Endodermal cell (in vitro differentiated cells): ENCODE measurements at places on chromosomes 13 and 19. TPM values are rescaled to one million over a fixed set of nuclear protein-coding genes. Genes with fewer than 3 reads are reported as not detected.

GRCh38 chr13:94073007-94073744, 406.3 kb downstream of the DCT start:
- DNase-seq: no peak

GRCh38 chr19:18777301-18778075, 13.6 kb downstream of the COMP start:
- DNase-seq: no peak

- DNase-seq: no peak
These were observed 200.6 kb downstream of the LHFPL6 start for GRCh38 chr13:39402221-39402970.

DNA sequence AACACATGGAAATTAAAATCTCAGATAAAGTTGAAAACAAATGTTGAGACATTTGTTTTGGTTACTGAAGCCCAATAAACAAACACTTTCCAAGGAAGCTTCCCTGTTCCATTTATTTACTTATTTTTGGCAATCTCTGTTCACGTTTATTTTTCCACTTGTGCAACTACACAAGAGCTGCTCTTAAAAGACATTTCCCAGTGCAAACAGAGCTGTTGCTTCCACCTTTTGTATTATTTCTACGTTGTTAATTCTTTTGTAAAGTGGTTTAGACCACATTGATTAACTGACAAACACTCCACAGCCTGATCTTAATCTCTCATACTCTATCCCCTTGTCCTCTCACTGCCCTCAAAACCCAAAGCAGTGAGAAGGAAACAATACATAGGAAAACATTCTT, 757.6 kb downstream of the LIG4 start:
- no peak for DNase-seq

DNA sequence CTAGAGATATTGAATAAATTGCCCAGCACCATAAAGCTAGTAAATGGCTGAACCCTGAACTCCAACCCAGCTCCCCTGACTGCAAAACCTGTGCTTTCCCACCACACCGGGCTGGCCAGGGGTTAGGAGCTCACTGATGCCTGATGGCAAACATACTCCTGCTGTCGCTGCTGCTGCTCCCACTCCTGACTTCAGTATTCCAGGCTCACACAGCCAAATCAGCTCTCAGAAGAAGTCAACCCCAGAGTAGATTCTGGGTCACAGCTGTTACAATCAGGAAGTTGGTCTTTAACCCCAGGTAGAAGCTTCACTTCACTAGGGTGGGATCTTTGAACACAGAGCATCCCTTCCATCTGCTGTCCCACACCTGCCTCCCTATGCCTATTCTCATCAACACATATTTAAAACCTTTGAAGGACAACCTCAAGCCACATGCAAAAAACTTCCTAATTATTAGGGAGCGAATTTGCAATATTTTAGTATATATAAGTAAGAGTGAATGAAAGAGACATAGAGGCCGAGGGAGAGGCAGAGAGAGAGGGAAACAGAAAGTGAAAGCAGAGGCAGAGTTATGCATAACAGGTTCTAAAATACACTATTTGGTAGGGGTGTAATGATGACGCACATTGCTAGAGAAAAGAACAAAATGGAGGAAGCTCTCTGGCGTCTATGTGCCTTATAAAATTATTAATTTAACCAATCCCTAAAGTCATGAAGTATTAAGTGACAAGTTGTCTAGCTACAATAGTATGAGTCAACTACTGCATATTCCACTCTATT, 99.4 kb upstream of the SERP2 start:
- DNase-seq: no peak

DNA sequence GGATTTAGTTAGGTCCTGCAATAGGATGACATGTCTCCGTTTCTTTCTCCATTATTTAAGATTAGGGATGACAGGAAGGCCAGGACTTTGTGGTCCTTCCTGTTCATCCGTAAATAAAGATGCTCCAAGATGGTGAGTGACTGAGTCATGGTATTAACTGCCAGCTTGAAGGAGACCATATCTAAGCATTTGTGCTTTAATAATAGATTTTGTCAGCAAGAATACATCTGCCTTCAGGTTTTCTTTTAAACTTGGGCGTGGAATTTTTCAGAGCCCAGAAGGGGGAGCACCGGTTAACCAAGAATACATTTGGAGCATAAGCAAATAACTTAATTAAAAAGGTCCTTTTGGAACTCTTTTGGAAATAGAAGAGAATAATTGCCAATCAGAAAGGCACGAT, 68.2 kb downstream of the ARHGAP35 start:
- no peak for DNase-seq

DNA sequence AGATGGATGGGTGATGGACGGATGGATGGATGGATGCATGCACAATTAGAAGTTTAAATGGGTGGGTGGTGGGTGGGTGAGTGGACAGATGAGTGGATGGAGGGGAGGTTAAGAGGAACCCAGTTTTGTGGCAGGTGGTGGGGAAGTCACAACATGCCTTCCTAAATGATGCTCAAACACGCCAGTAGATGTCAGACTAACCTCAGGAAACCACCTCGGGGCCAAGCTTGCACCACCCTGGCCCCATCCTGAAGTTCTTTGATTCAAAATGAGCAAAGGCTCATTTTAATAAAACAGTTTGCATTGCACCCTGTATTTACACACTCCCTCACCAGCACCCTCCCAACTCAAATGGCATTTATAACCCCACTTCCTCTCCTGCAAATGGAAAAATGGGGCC, 91.4 kb upstream of the CACNA1A start:
- DNase-seq: peak; percentile 76

GRCh38 chr19:9941231-9941630, 4.9 kb upstream of the OLFM2 start:
- DNase-seq: no peak

DNA sequence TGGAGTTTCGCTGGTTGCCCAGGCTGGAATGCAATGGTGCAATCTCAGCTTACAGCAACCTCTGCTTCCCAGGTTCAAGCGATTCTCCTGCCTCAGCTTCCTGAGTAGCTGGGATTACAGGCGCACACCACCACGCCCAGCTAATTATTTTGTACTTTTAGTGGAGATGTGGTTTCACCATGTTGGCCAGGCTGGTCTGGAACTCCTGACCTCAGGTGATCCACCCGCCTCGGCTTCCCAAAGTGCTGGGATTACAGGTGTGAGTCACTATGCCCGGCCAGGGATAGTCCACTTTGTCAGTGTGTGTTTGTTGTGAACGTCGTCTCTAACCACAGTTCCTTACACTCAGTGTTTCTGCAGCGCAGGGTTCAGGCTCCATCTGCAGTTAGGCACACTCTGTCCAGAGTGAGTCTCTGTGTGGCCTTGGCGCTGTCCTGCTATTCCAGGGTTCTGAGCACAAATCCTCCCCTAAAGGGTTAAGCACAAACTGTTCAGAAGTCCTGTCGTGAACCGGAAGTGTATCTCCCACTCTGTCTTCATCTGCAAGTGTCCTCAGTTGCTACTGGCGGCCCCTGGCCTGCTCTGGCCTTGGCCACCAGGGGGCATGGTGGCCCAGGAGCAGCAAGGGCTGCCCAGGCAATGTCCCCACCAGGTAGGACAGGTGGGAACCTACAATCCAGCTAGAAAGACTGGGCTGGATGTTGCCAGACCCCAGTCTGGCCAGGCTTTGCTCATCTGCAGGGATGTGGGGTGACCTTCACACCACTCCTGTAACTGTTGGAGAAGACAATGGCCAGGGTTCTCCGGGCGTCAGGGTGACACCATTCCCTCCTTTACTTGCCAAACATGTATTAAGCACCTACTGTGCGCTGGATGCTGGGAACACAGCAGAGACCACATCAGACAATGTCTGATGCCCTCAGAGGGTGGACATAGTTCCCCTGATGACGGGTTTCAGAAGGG, 38.8 kb upstream of the GATAD2A start:
- peak; percentile 95 for DNase-seq

ZNF439 gene
- 0.38 to 0.65 TPM (median 0.47 TPM) in 3 replicates for total RNA-seq

GRCh38 chr13:57644106-57644505, 12.6 kb downstream of the PCDH17 start:
- DNase-seq: no peak

F7 gene
- 2.9 to 4.7 TPM (median 4.0 TPM) in 3 replicates for total RNA-seq

DNA sequence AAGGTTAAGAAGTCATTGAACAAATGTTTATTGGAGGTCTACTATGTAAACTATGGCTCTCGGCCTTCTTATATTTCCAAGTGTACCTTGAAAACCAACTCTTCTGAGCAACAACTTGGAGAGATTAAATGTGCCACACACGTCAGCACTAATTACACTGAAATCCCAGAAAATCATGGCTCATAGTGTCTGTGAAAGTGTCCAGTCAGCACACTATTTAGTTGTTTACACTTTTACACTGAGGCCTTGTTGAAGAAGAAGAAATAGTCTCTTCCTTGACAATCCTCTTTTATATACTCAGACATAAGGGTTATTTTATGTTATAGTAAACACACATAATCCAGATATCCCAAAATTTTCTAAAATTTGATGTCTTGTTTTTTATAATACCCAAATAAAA, 30.9 kb upstream of the NBEA start:
- no peak for DNase-seq

GRCh38 chr19:39937787-39938186, 3.4 kb upstream of the FCGBP start:
- DNase-seq: no peak

DNA sequence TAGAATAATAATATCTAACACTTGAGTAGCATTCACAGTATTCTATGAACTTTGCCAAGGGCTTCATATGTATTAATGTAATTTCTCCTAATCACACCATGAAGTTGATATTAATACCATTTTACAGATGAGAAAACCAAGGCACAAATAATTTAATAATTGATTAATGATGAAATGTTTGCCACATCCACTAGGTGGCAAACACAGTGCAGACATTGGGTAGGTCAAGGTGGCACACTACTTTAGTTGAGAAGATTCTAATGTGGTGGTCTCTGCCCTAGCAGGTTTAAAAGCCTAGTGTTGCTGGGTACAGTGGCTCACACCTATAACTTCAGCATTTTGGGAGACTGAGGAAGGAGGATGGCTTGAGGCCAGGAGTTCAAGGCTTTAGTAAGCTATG, 412.4 kb downstream of the SUCLA2 start:
- DNase-seq: no peak

ZNF837 gene
- total RNA-seq: 3.2 and 3.8 TPM in 2 replicates

DNA sequence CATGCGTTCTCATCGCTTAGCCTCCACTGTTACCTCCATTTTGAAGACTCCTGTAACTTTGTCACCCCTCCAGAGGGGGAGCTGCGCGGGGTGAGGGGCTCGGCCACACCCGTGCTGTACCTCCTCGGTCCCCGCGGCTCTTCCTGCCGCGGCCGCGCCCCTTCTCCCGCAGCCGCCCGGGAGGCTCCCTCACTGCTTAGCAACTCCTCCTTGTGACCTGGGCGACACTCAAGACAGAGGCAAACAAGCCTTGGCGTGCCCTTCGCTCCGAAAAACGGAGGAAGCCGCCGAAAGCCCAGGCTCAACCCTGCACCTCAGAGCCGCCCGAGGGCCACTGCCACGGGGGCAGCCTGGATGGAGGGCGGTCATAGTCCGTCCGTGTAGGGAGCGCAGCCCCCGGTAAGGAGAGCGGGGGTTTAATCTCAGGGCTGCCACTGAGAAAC, 494.3 kb downstream of the FOXO1 start:
- peak; percentile 71 for DNase-seq

DNA sequence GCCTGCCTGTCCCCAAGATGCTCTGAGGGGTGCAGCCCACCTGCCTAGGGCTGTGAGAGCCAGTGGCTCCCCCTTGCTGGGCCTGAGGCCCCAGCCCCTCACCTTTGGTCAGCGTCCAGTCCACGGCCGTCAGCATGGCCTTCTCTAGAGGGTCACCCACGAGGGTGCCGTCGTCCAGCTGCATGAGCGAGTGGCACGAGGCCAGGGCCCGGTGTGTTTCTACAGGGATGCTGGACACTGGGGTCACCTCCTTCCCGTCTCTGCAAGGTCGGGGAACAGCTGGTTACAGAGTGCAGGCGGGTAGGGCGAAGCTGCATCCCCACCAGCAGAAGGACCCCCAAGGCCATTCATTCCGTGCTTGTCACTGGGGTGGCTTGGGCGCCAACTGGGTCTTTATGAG, 9.0 kb downstream of the ATP13A1 start:
- DNase-seq: no peak

BEST2 gene
- 0.94 to 1.4 TPM (median 1.2 TPM) in 3 replicates for total RNA-seq

DNA sequence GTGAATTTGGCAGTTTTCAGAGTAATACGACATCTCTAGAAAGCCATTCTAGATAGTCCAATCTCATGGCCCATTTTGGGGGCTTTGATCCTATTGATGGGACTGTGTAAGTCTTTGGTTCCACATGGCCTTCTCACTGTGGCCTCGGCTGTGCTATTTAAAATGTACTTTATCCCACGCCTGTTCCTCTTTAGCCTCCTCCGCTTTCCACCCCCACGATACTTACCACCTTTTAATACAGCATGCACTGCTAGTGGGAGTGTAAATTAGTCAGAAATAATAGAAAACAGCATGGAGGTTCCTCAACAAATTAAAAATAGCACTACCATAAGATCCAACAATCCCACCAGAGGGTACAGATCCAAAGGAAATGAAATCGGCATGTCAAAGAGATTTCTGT, 28.3 kb upstream of the CEBPG start:
- DNase-seq: no peak

GRCh38 chr13:21709697-21710096, 38.8 kb downstream of the FGF9 start:
- no peak for DNase-seq

GRCh38 chr13:51647067-51647466, 62.8 kb downstream of the WDFY2 start:
- no peak for DNase-seq

DNA sequence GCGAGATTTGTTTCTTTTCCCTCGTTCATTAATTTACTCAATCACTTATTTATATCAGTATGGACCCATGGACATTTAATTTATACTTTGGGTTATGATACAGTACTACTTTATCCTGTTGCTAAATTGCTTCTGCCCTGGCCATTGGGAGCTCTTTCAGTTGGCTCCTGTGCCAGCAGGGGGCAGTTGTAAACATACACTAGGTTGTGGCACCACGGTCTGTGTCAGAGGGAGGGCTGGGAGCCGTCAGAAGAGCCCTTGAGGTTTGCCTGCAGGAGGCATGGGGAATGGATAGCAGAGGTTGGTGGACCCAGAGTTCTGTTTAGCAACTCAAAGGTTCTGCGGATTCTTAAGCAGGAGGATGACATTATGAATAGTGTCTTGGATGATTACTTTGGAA, 94.3 kb downstream of the ERCC5 start:
- peak; percentile 77 for DNase-seq

DNA sequence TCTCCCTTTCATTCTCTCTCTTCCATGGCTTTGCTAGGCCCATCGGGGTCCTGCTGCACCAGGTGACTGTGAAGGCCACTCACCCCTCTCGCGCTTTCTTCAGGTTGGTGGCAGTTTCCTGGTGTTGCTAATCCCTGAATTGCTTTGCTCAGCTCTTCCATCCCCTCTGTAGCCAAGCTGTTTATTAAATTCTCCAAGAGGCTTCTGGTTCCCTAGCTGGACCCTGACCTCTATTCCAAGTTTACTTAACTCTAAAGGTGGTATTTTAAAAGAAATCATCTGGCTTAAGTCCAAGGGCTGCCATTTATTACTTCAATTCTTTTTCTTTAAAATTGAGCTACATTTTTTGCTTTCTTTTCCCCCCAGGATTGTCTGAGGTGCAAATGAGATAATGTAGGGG, 32.7 kb upstream of the MICU2 start:
- DNase-seq: no peak

- DNase-seq: no peak
These were observed 469.1 kb downstream of the TSHZ3 start for GRCh38 chr19:30880151-30880550.
